ENCODE measurements at places on chromosomes 12 and 14.

GRCh38 chr12:119245904-119246494 is 67.3 kb downstream of the HSPB8 start:
- no peak for DNase-seq

DNA sequence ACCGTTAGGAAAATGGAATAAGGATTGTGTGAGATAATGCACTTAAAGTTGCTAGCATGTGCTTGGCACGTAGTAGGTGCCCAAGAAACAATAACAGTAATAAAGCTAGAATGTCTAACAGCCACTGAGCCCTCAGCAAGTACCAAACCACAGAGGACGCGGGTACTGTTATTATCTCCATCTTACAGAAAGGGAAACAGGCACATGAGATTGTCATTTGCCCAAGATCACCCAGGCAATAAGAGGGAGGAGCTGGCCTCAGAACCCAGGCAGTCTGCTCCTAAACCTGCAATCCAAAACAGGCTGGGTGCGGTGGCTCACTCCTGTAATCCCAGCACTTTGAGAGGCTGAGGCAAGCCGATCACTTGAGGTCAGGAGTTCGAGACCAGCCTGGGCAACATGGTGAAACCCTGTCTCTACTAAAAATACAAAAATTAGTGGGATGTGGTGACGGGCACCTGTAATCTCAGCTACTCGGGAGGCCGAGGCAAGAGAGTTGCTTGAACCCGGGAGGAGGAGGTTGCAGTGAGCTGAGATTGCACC is 5.1 kb upstream of the SDS start:
- no peak for DNase-seq

DNA sequence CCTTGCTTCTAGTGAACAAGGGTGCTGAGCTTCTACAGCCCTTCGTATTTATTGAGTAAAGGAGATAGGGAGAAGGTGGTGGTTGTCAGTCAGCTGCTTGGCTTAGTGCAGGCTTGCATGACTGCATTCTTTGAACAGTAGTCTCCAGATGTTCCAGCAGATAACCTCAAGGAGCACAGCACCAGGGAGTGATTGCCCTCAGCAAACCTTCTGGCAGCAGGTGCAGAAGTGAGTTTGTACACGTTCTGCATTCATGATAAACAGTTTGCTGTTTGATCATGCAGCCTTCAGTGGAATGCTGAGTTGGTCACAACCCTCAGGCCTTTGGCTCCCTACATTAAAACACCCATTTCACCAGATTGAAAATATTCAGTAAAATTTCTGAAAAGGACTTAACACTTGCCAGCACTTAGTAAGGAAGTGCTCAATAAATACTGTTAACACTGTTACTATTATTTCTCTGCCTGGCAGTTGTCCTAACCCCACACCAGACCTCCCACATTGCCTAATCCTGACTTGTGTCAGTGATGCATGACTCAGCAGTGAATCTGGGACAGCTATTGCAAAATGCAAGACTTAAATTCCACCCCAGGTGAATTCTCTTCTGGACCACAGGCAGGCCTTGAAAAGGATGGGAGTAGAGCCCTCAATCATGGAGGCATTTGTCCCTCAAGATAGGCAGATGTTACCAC is 18.9 kb upstream of the CARMIL3 start:
- no peak for DNase-seq

- DNase-seq, result peak; percentile 77
These were observed 10.5 kb upstream of the JPH4 start for GRCh38 chr14:23588884-23589598.

GRCh38 chr12:51901881-51902280 is 5.4 kb upstream of the ACVRL1 start:
- no peak for DNase-seq

Measured in stimulated activated CD4-positive, alpha-beta T cell treated with anti-CD3 and anti-CD28 coated beads, Interleukin-12 subunit alpha, Interleukin-12 subunit beta, amount 100 ng/mL, for 48 hours (primary cell).